ENCODE measurements at places on chromosomes 5 and 9.

GRCh38 chr5:140418862-140419520 lies 17.4 kb downstream of the ANKHD1 start:
- DNase-seq: no peak

DNA sequence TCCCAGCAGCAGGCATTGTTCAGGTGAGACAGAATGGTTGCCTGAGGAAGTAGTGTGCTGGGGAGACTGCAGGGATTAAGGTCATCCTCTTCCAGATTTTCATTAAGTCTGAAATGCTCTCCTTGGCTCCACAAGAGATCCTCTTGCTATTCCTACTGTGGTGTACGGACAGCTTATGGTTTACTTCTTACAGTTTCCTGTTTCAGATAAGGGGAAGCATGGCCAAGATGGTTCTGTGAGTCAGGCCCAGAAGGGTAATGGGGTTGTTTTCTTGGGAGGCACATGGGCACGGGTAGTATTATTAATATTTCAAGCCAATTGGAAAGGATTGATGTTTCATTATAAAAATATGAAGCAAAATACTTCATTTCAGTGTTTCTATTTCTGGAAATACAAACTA lies 42.9 kb downstream of the GLRX start:
- DNase-seq: no peak

DNA sequence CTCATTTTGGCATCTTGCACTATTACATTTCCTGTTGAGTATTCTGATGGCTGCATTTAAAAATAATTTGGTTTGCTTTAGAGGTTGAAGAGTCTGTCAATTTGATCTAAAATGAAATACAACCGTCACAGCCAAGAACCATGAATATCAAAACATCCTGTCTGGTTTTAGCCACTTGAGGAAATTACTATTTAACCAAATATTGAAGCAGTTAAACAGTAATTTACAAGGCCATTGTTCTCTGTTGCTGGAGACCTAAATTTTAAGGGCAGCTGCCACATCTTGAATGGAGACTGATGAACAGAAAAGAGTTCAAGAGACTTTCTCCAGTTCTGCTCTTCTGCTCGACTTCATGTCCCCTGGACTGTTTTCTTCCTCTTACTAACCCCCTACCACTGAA lies 549.4 kb downstream of the LRRC70 start:
- DNase-seq: no peak

GRCh38 chr5:35847961-35848360 lies 8.7 kb upstream of the IL7R start:
- DNase-seq: no peak

Measured in activated CD4-positive, alpha-beta T cell treated with anti-CD3 and anti-CD28 coated beads for 48 hours (primary cell).